ENCODE measurements at places on chromosomes 5 and 9.

DNA sequence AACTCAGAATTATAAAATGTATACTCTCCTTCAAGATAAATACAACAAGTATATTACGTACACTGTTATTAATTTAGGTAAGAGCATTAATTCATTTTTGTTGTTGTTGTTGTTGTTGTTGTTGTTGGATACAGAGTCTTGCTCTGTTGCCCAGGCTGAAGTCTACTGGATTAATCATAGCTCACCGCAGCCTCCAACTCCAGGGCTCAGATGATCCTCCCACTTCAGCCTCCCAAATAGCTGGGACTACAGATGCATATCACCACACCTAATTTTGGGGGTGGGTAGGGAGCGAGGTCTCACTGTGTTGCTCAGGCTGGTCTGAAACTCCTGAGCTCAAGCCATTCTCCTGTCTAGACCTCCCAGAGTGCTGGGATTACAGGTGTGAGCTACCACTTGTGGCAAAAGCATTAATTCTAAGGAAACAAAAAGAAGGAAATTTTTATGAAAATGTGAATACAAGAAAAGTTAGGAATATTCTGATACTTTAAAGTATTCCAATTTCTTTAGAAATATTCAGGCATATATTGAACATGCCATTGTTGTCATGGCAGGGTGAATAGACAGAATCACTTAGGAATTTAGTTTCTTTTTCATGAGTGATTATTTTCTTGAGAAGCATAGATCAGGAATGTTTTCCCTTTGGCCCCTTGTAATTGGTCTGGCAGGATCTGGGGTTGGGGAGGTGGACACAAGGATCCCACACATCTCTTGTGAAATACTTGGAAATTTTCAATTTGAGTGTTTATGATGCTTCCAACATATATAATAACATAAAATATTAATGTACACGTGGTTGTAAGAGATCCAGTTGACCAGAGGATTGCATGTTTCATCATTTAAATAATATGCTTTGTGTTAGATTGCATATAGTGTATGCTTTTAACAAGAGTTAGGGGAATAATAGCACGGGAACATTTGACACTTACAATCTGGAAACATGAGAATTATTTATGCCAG, 263.6 kb downstream of the FANCC start:
- no peak for DNase-seq

GRCh38 chr5:177327539-177328522, 16.1 kb upstream of the MXD3 start:
- DNase-seq = no peak

DNA sequence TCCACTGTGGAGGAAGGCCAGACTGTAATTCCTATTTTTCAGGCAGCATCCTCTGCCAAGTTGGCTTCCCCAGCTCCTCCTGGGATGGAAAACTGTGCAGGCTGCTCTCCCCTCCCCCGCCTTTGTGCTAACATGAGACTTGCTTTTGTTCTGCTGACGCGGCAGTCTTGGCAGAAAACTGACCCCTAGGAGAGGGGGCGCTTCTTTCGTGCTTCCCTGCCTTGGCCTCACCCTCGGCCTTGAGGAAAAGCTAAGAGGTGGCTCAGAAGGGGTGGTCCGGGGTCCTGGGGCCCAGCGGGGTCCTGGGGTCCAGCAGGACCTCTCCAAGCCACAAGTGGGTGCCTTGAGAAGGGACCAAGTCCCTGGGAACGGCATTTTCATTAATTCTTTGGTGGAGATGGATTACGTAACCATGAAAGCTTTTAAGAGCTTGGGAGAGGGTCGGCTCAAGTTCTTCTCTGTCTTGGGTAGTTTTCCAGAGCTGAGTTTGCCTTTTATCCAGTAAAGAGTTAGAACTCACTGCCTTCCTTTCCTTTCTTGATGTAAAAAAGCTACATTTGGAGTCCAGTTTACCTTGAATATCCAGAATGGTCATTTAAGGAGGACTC, 51.0 kb downstream of the SH3PXD2B start:
- DNase-seq = peak; percentile 95

DNA sequence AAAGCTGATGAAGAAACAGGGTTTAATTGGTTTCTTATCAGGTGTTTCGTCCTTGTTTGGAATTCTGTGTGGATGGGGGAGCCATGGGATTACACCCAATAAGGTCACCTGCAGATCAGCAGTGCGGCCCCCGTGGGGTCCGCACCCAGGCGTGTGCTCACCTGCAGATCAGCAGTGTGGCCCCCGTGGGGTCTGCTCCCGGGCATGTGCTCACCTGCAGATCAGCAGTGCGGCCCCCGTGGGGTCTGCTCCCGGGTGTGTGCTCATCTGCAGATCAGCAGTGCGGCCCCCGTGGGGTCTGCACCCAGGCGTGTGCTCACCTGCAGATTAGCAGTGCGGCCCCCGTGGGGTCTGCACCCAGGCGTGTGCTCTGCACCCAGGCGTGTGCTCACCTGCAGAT, 41.7 kb upstream of the CEP72 start:
- no peak for DNase-seq

DNA sequence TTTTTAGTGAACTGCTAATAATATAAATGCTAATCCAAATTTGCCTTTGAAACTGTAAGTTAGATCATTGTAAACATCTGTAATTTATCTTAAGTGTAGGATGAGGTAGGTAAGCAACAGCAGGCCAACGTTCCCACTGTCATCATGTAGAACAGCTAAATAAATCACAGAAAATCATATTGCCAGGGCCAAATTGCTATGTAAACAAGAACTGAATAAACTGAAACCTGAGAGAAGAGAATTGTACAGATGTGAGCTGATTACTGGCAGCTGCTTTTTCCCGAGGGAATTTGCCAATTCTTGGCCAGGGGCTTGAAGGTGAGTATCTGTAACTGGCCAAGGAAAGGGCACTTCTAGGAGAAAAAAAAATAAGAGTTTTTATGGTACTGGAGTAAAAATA, 97.6 kb downstream of the CDH10 start:
- no peak for DNase-seq

DNA sequence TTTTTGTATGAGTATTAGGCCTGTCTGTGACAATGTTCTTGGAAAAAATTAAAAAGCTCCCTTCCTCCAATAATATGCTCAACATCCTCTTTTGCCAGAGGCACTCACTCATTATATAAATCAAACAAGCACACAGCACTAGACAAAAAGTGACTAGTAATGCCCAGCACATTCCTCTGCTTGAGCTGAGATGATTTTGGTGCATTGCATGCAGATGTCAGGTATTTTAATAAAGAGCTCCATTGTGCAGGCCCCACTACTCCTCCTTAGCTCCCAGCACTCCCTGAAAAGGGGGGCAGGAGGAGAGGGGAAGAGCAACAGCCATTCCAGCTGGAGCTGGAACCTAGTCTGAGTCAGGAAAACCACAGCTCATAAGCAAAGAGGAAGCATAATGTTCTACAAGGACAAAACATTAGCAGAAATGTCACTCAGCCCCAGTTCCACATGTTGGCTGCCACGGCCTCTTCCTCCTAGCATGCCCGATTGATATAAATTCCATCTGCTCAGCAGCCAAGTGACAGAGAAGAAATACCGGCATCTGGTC, 348.5 kb downstream of the BNC2 start:
- DNase-seq = peak; percentile 35

- DNase-seq = no peak
Observed at GRCh38 chr5:100860407-100860806, 42.7 kb downstream of the ST8SIA4 start.

- DNase-seq = no peak
Observed at GRCh38 chr5:88805151-88805784, 77.7 kb downstream of the MEF2C start.

- DNase-seq = no peak
Observed at GRCh38 chr5:8456846-8457186, 587.9 kb downstream of the MTRR start.

- no peak for DNase-seq
Observed at GRCh38 chr5:90153031-90153430, 256.5 kb downstream of the CETN3 start.

- DNase-seq = peak; percentile 88
Observed at GRCh38 chr5:106454651-106455415, 1215.9 kb downstream of the EFNA5 start.

DNA sequence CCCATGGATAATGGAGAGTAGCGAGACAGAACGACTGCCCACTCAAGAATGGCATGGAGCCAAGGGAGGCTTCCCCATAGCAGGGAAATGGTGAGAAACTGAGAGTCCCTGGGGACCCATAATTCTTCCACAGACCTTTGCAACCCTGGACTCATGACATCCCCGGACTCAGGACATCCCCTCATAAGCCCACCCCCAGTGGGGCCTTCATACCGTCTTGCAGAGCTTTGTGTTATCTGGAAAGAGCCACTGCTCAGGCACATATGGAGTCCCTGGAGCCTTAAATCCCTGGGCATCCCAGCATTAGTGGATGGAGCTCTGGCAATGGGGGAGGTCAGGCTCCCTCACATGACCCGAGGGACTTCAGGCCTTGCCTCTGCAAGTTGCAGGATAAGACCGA, 865.4 kb upstream of the ARRDC3 start:
- no peak for DNase-seq

GRCh38 chr5:61313960-61314681, 17.9 kb upstream of the ZSWIM6 start:
- DNase-seq = no peak

GRCh38 chr5:43774881-43775399, 172.0 kb downstream of the NNT start:
- DNase-seq = no peak

GRCh38 chr9:107684224-107684623, 194.7 kb upstream of the KLF4 start:
- DNase-seq = no peak

GRCh38 chr9:129665389-129665775, at the start of gene PRRX2:
TSS of gene PRRX2 (plus strand) at chr9:129665647. CDS start at chr9:129665868, 221 bp downstream.
- no peak for DNase-seq

DNA sequence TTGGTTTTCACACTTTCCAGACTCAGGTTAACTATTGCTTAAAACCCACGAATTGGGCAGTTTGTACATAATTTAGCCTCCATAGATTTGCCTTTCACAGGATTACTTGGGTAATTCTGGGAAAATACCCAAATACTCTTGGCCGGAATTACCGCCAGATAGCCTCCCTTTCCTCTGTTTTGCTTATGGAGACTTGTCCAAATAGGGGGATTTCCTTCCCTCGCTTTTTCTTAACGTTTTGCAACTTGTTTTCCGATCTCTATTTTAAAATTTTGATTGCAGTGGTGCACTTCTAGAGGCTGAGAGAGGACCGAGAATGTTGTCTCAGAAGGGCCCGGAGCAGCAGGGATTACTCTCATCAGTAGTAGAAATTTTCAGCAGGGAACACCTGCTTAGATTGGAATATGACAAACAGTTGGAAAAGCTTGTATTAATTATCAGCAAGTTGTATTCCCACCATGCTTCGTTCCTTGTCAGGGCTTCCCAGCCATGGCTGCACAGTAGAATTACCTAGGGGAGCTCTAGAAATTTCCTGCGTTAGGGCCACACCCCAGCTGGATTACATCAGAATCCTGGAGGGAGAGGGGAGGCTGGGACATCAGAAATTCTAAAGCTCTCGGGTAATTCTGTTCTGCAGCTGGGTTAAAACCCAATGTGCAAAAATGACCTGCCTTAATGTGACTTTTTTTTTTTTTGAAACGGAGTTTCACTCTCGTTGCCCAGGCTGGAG, 329.1 kb downstream of the SH3GL2 start:
- no peak for DNase-seq

DNA sequence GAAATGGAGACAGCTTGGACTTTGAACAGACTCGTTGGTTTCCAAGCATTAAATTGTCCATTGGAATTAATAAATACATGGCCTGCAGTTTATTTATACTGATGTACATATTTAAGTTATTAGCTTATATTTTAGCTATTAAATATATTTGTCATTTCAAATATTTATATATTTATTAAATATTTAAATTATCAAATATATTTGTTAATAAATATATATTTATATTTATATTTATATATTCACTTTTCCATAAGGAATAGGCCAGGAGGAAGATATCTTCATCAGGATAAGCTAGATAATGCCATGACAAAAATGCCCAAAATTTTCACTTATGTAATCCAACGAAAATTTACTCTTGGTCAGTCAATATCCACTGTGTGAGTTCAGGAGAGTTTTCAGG, 229.9 kb downstream of the ZNF608 start:
- DNase-seq = no peak

DNA sequence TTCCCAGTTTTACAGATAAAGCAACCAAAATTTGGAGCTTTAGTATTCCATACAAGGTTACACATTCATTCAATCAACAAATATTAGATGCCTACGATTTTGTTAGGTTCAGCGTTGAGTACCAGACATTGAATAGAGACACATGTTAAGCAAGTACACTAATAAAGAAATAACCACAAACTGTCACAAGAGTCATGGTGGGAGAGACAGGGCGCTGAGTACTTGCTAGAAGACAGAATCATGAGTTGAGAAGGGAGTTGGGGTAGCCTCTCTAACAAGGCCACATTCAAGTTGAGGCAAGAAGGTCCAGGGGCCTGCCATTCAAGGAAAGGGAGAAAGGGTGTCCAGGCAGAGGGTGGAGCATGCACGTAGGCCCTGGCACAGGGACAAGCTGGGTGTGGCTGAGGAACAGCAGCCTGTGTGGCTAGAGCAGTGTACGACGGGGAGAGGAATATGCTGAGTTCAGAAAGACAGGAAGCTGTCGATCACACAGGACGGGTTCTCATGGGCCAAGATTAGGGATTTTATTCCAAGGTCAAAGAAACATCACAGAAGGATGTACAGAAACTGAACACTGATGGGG, 17.0 kb downstream of the CDK5RAP2 start:
- no peak for DNase-seq

Data from pons (tissue), 1 donor.